Effector memory CD8-positive, alpha-beta T cell (primary cell): ENCODE measurements at places on chromosomes 2 and 18.

DNA sequence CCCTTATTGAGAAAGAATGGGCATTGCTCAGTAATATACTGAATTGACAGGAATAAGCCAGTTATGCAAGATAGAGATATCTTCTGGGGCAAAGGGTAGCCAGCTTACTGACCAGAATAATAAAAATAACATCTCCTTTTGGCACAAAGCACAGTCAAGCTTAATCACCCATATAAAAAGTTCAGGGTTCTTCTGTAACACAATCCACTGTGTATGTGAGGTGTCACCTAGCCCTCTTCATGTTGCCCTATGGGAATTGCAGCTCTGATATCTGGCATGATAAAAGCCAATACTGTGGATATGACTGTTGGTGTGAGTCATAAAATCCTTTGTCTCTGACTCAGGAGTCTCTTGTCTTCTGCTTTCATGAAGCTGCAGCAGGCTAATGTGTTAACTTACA is 90.8 kb downstream of the DSEL start:
- DNase-seq = no peak
- no peaks in the 10 kb centered on the region for H3K4me1 ChIP-seq
- H3K27me3 ChIP-seq = no peaks in the 10 kb centered on the region
- H3K4me3 ChIP-seq = no peak overlapping the region
- no peaks in the 10 kb centered on the region for H3K36me3 ChIP-seq

GRCh38 chr2:199552141-199552540 is 94.4 kb upstream of the SATB2 start:
- no peak overlapping the region for H3K4me3 ChIP-seq
- DNase-seq = no peak
- no peak overlapping the region for H3K27ac ChIP-seq
- no peaks in the 10 kb centered on the region for H3K36me3 ChIP-seq

GRCh38 chr18:57621246-57621604 is 411 bp downstream of the NARS1 start:
- peaks cover 24% of the 10 kb centered on the region for H3K4me1 ChIP-seq
- peak overlapping the region; percentile 96 for H3K4me3 ChIP-seq
- H3K27ac ChIP-seq = peak overlapping the region; percentile 96
- DNase-seq = no peak

GRCh38 chr2:182207049-182207746 is 219.6 kb downstream of the PDE1A start:
- no peak for DNase-seq
- H3K4me3 ChIP-seq = no peak overlapping the region
- no peaks in the 10 kb centered on the region for H3K36me3 ChIP-seq
- H3K4me1 ChIP-seq = no peaks in the 10 kb centered on the region
- no peak overlapping the region for H3K27ac ChIP-seq
- peaks cover 4% of the 10 kb centered on the region for H3K27me3 ChIP-seq

GRCh38 chr18:63120620-63121019 is 198.9 kb downstream of the BCL2 start:
- H3K4me1 ChIP-seq = no peaks in the 10 kb centered on the region
- no peak for DNase-seq
- no peak overlapping the region for H3K4me3 ChIP-seq
- H3K27ac ChIP-seq = no peak overlapping the region
- no peaks in the 10 kb centered on the region for H3K36me3 ChIP-seq

- no peak for DNase-seq
- no peak overlapping the region for H3K27ac ChIP-seq
- H3K27me3 ChIP-seq = no peaks in the 10 kb centered on the region
- no peaks in the 10 kb centered on the region for H3K4me1 ChIP-seq
- no peaks in the 10 kb centered on the region for H3K36me3 ChIP-seq
Observed at GRCh38 chr18:26911840-26912239, 46.3 kb upstream of the AQP4 start.

GRCh38 chr18:50649821-50650220 is 89.9 kb downstream of the MAPK4 start:
- no peaks in the 10 kb centered on the region for H3K36me3 ChIP-seq
- H3K27me3 ChIP-seq = peaks cover 13% of the 10 kb centered on the region

- peaks cover 19% of the 10 kb centered on the region for H3K4me1 ChIP-seq
- H3K36me3 ChIP-seq = no peaks in the 10 kb centered on the region
- H3K4me3 ChIP-seq = no peak overlapping the region
- H3K27ac ChIP-seq = no peak overlapping the region
- DNase-seq = no peak
Observed at GRCh38 chr2:46346719-46347118, 49.5 kb downstream of the EPAS1 start.

GRCh38 chr2:207073412-207073800 is 92.3 kb downstream of the KLF7 start:
- DNase-seq = no peak
- peaks cover 63% of the 10 kb centered on the region for H3K27me3 ChIP-seq
- peaks cover 9% of the 10 kb centered on the region for H3K4me1 ChIP-seq
- H3K36me3 ChIP-seq = no peaks in the 10 kb centered on the region
- H3K27ac ChIP-seq = no peak overlapping the region

DNA sequence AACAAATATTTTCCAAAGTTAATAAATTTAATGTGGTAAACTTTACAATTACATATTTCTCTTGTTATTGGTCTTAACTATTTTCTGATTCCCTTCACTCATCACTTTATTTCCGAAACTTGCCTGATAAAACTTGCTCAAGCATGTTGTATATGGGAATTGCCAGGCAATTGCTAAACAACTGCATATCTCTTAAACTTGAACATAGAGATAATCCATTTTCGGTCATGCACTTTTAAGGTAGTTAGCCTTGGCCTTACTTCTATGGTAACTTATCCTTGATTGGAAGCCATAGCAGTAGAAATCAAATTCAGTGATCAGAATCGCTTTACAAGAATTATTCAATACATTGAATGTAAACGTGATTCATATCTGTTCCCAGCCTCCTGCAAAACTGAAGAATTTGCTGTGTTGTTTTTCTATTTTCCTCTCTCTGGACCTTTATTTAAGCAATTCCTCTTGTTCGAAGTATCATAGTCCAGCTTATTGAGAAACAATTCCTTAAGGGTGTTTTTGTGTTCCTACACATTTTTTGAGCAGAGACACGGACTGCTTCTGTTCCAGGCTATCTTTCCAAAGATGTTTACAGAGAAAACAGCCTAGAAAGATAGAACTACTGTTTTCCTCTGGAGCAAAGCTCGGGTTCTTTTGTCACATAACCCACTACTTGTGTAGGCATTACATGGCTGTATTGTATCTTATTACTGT is 674.3 kb downstream of the IRS1 start:
- H3K27ac ChIP-seq = no peak overlapping the region
- no peak overlapping the region for H3K4me3 ChIP-seq
- H3K27me3 ChIP-seq = no peaks in the 10 kb centered on the region
- no peak for DNase-seq
- no peaks in the 10 kb centered on the region for H3K4me1 ChIP-seq

DNA sequence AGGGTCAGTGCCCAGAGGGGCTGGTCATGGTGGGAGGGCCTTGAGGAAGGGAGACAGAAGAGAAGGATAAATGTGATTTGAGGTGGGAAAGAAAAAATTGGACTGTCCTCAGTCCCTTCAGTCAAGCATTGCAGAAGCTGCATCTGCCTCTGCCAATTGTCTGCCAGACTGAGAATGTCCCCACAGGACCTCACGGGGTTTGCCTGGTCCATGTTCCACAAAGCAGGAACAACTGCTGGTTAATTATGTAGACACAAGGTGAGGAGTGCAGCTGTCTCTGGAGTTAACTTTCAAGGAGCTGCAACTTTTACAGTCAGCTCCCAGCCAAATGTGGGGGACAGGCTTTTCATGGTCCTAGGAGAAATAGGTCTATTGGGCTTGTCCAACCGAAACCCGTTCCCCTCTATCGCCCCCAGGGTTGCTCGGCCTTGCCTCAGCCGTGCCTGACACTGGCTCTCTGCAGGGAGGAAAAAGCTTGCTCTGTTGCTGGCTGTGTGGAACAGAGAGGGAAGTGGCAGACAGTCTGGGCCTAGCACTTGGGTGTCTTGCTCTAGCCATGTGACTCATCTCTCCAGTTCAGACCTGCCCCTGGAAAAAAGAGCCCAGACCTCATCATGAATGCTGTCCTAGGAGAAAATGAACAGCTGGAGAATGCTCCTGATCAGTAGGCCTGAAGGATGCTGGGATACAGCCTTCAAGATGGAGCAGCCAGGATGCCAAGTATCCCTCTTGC is 31.1 kb upstream of the PAX8 start:
- no peak overlapping the region for H3K4me3 ChIP-seq
- peaks cover 2% of the 10 kb centered on the region for H3K4me1 ChIP-seq
- H3K27me3 ChIP-seq = peaks cover 56% of the 10 kb centered on the region
- H3K36me3 ChIP-seq = no peaks in the 10 kb centered on the region

DNA sequence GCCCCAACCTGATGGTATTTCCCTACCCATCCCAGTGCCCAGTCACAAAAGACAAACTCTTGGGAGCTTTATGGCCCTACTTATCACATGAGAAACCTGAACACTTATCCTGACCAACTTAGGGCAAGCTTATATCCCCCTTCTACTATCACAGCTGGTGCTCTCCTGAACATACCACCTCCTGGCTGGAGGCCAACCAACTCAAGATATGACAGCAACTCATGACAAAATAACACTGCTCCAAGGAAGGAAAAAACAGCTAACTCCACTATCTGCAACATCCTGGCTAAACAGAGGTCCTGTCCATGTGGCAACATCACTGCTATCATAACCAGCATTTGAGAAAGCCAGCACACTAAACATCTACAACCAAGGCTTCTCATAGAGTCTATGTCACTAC is 20.9 kb upstream of the CLASP1 start:
- no peak for DNase-seq
- no peaks in the 10 kb centered on the region for H3K4me1 ChIP-seq
- no peaks in the 10 kb centered on the region for H3K27me3 ChIP-seq
- H3K27ac ChIP-seq = no peak overlapping the region

DNA sequence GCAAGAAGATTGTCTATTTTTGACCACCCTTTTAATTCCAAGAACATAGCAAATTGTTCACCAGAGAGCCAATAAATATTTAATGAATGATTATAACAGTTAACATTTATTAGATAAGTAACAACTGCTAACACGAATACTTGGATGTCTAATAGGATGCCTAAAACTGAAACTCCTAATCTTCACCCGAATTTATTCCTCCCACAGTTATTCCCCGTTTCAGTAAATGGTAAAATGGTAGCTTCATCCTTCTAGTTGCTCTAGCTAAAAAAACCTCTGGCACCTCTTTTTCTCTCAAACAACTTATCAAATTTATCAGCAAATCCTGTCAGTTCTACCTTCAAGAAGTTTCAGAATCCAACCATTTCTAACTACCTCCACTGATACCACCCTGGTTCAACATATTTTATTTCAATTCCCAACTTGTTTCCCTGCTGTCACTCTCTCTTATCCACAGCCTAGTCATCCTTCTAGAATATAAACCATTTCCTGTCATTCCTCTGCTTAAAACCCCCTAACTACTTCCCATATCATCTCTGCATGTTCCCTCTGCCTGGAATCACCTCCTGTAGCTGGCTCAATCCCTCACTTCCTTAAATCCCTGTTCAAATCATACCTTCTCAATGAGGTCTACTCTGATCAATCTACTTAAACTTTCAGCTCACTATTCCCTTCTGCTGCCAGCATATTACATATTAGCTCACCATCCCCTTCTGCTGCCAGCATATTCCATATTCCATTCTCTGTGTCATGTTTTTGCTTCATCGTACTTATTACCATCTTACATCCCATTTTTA is 93.8 kb downstream of the ROCK2 start:
- peaks cover 8% of the 10 kb centered on the region for H3K4me1 ChIP-seq
- H3K27me3 ChIP-seq = no peaks in the 10 kb centered on the region
- H3K4me3 ChIP-seq = no peak overlapping the region
- DNase-seq = no peak
- H3K36me3 ChIP-seq = peaks cover 12% of the 10 kb centered on the region

GRCh38 chr18:78242806-78243205 is 736.8 kb upstream of the SALL3 start:
- no peaks in the 10 kb centered on the region for H3K4me1 ChIP-seq
- no peak overlapping the region for H3K27ac ChIP-seq
- H3K27me3 ChIP-seq = no peaks in the 10 kb centered on the region
- no peak overlapping the region for H3K4me3 ChIP-seq

DNA sequence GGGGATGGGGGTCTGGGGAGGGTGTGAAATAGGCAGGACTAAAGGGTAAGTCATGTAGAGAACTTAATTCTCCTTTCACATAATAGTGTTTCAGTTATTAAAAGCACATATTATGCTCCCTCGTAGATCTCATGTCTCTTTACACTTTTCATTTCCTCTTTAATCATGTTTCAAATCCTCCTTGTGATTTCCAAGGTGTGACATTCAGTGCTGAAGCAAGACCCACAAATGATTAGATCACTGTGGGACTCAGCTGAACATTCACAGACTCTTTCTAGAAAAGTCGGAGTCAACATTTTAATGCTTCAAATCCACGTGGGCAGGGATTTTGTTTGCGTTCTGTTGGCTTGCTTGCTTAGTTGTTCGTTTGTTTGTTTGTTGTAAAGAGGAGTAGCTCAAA is 34.7 kb upstream of the CALCRL start:
- H3K27ac ChIP-seq = no peak overlapping the region
- no peaks in the 10 kb centered on the region for H3K27me3 ChIP-seq
- no peak overlapping the region for H3K4me3 ChIP-seq

DNA sequence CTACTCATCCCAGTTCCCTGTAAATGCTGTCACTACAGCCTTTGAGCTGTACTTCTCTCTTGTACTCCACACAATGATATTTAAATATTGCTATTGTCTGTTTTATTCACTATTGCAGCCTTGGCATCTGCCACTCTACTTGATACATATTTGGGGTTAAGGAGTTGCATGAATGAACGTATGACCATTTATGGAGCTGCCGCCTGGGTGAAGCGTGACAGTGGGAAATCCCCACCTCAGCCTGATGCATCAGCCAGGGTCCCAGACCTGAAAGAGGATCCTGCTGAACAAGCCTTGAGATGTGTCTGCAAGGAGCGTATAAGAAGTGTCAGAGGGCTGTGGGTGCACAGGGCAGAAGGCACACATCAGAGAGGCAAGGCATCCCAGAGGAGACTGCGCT is 39.1 kb downstream of the MRPL35 start:
- DNase-seq = no peak
- no peak overlapping the region for H3K27ac ChIP-seq
- H3K27me3 ChIP-seq = peaks cover 15% of the 10 kb centered on the region
- H3K4me3 ChIP-seq = no peak overlapping the region
- no peaks in the 10 kb centered on the region for H3K36me3 ChIP-seq

DNA sequence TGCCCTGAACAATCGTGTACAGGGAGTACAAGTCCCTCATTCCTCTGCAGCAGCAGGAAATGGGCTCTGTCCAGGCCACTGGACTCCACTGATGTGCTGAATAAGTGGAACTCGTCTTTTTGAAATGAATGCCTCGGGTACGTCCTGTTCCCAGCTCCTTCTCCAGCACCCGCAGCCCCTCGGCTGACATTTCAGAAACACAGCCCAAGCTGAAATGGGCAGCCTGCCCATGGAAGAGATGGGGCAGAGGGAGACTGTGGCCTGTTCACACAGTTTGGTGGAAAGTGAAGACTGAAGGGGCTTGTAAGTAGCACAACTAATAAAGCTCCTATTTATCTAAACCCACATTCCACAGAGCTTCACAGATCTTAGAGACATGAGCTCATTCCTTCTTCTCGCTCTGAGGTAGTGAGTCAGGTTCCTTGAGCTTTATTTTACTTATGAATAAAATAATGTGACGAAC is 498.6 kb downstream of the TXNL1 start:
- no peaks in the 10 kb centered on the region for H3K36me3 ChIP-seq
- no peak overlapping the region for H3K4me3 ChIP-seq
- no peaks in the 10 kb centered on the region for H3K4me1 ChIP-seq
- H3K27me3 ChIP-seq = no peaks in the 10 kb centered on the region
